Substantia nigra (tissue), 51 donors: ENCODE measurements at places on chromosomes 2 and 18.

- DNase-seq, result no peak
These were observed 123.0 kb downstream of the NFATC1 start for GRCh38 chr18:79518683-79519128.

DNA sequence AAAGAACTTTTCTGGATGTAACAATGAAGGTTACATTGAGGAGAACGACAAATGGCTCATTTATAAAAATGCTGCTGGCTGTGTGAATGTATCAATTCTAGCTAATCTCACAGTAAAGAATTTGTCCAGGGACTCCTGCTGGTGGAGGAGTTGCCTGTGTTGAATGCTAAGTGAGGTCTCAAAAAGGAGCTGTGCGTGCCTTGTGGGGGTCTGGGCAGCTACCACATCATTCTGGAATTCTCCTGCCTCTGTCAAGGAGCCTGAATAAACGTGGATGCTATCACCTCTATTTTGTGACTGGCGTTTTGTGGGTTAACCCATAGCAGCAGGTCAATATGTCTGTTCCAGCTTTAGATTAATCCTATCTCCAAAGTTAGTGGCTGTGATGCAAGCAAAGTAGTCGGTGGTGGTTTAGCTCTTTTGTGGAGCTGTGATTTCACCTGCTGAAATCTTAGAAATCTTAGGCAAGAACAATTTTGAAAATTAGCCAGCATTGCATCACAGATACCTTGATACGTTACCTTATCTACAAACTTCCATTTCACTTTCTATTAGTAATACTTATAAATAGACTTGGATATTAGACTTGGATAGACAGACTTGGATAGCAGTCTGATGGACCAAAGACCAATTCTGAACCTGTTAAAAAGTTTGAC lies 96.8 kb downstream of the MTCL1 start:
- no peak for DNase-seq

- no peak for DNase-seq
These were observed 96.3 kb downstream of the NOL4 start for GRCh38 chr18:34128436-34128835.

- DNase-seq, result no peak
These were observed 35.7 kb downstream of the NOL10 start for GRCh38 chr2:10654069-10654468.

- DNase-seq, result peak; percentile 18
These were observed 319.9 kb upstream of the SALL3 start for GRCh38 chr18:78659748-78660147.

- DNase-seq, result no peak
These were observed 13.8 kb upstream of the SCYGR1 start for GRCh38 chr2:227401550-227401949.

DNA sequence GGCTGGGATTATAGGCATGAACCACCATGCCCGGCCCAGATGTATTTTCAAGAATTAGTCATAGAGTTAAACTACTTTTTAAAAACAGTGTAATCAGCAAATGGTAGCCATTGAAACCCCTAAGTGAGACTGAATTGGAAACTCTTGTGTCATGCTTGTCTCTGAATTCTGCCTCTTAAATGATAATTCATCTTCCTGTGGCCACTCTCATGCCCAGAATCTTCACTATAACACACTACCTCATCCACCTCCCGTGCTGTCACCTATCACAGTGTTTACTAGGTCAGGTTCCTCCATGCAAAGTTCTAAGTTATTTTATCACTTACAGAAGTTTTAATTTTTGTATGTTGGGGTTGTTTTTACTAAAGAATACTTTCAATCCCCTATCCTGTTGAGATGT lies 197.5 kb downstream of the PHLPP1 start:
- DNase-seq, result no peak

GRCh38 chr18:52950155-52950554 lies 610.2 kb downstream of the DCC start:
- DNase-seq, result no peak

GRCh38 chr2:19256121-19256601 lies 102.3 kb downstream of the OSR1 start:
- DNase-seq, result no peak

GRCh38 chr2:26245231-26245732 lies 543 bp downstream of the HADHB start:
- DNase-seq, result peak; percentile 70

GRCh38 chr2:18473241-18474181 lies 86.9 kb downstream of the RDH14 start:
- no peak for DNase-seq

DNA sequence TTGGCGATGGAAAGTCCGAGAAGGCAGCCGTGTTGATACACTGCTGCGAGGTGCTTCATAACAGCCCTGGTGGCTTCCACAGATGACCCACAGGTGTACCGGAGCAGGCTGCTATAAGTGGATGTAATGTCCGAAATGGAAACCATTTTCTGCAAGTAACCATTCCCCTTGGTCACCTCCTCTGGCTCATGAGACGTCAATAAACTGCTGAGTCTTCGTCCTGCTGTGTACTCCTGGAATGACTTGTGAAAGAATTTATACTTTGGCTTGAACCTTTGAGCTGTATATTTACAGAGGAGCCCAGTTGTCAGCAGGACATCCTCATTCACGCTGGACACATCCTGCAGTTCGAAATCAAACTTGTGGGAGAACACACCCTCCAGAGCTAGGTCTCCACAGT lies 14.4 kb downstream of the NLRC4 start:
- DNase-seq, result no peak

DNA sequence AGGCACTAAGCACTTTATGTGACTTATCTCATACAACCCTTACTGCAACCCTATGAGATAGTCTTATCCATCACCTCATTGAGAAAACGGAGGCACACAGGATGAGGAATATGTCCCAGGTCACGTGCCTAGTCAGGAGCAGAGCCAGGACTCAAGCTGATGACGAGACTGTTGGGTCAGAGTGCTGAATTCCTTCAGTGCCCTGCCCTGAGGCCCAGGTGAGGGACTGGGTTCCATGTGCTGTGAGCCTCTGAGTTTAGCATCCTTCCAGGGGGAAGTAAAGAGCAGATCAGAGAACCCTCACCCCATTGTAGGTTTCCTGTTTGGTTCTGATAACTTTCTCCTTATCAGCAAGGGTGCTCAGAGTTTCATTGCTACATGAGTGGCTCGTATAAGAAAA lies 11.7 kb upstream of the EDAR start:
- no peak for DNase-seq

- DNase-seq, result no peak
These were observed 26.5 kb upstream of the LINC00305 start for GRCh38 chr18:64175432-64175831.

DNA sequence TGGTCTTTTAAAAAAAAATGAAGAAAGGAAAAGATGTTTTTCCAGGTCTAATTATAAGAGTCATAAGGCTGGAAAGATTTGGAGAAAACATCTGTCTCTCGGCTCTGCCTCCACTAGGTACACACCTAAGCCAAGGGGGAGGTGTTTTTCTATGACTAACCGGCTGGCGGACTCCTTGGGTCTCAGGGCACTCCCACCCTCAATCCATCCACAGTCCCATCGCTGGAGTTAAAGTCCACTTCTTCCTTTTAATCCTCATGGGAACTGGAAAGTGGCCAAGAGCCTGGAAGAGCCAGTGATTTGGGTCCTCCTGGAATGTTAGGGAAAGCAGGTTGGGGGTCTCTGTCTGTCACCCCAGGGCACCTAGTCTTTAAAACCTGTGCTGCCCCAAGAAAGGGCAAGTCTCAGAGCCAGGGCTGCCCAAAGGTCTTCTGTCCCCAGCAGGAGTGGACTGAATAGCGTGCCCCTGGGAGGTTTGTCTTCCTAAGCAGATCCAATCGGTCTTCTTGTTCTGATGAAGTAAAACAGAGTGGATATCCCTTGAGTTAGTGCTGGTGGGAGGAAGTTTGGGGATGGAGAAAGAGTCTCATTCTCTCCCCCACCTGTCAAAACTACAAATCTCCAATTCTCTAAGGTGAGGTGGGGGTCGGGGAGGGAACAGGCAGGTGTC lies 66.4 kb downstream of the MCFD2 start:
- no peak for DNase-seq

- no peak for DNase-seq
These were observed 8.7 kb downstream of the CHMP1B start for GRCh38 chr18:11859903-11860407.

- DNase-seq, result no peak
These were observed 789.4 kb upstream of the PIK3C3 start for GRCh38 chr18:41165625-41166024.
